ENCODE measurements at places on chromosomes 7 and 10.

- no peak for DNase-seq
These were observed 3.3 kb downstream of the EPHA1 start for GRCh38 chr7:143405173-143406001.

- peak; percentile 7 for DNase-seq
These were observed 928 bp downstream of the COMTD1 start for GRCh38 chr10:75234683-75235374.

- no peak for DNase-seq
These were observed 161.6 kb downstream of the BAMBI start for GRCh38 chr10:28838908-28839307.

DNA sequence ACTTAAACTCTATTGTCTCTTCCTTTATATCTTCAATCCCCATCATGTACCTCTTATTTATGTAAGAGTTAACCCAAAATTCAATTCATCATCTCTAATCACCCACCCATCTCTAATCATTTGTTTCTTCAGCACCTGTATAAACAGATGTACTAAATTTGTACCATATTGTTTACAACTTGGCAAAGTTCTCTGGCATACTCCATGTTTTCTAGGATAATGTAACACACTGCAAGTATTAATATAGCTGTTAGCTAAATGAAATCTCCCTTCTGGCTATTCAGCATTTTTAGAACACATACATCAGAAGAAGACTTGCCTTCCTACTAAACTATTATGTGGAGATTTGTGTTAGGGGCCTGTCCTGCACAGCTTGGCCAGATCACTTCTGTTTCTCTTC lies 33.1 kb downstream of the MALSU1 start:
- no peak for DNase-seq

DNA sequence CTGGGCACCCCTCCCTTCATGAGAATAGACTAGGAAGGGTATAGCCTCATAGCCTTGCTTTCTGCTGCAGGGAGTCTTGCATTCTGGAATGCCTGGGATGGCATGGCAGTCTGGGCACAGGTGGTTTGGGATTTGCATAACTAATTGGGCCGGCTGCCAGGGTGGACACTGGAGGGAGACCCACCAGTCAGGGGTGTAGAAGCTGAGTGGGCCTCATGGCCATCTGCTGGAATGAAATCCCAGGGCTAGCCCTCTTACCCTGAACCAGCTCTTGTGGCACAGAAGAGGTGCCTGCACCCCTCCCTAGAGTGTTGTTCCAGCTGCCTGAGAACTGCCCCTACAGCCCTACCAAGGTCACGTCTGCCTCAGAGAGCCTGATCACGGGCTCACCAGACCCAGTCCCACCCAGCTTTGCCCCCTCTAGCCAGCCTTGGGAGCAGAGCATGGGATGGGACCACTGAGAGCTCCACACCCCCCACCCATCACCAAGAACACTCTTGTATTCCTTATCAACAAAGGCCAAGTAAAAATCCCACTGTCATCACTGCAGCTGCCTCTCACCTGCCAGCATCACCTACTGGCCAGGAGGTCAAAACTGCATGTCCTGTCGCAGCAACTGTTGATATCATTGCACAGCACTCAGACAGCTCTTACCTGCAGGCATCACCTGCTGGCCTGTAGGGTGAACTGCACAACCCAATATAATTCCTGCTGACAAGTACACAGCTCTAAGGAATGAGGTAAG lies 148.9 kb downstream of the ZEB1 start:
- DNase-seq, result no peak

DNA sequence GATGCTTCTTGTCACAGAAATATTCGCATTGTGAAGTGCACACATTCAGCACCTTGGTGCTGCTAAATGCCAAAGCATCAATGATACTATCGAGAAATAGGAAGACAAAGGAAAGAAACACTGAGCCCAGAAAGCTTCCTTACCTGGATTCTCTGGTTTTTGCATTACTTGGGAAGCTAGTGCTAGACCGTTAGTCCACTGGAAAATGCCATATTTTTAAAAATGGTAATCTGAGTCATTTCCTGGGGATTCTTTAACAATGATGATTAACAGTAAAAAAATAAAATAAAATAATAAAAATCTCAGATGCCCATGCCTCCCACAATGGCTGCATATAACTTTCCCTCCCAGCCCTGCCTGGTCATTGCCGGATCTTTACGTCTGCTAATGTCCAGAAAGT lies 420.1 kb upstream of the MGMT start:
- DNase-seq, result no peak

DNA sequence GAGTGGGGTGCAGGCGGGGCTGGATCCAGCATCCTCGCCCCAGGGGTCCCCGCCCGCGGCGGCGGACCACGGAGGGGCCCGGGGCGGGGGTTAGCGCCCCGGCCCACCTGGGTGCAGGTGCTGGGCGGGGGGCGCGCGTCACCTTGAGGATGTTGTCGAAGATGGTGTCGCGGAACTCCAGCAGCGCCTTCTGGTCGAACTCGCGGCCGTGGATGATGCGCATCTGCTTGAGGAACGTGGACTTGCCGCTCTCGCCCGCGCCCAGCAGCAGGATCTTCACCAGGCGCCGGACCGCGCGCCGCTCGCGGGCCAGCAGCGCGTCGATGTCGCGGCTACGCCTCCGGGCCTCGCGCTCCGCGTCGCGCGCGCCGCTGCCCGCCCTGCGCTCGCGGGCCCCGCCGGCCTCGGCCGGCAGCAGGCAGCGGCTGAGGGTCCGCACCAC lies 376 bp downstream of the GNA12 start:
- DNase-seq, result no peak

DNA sequence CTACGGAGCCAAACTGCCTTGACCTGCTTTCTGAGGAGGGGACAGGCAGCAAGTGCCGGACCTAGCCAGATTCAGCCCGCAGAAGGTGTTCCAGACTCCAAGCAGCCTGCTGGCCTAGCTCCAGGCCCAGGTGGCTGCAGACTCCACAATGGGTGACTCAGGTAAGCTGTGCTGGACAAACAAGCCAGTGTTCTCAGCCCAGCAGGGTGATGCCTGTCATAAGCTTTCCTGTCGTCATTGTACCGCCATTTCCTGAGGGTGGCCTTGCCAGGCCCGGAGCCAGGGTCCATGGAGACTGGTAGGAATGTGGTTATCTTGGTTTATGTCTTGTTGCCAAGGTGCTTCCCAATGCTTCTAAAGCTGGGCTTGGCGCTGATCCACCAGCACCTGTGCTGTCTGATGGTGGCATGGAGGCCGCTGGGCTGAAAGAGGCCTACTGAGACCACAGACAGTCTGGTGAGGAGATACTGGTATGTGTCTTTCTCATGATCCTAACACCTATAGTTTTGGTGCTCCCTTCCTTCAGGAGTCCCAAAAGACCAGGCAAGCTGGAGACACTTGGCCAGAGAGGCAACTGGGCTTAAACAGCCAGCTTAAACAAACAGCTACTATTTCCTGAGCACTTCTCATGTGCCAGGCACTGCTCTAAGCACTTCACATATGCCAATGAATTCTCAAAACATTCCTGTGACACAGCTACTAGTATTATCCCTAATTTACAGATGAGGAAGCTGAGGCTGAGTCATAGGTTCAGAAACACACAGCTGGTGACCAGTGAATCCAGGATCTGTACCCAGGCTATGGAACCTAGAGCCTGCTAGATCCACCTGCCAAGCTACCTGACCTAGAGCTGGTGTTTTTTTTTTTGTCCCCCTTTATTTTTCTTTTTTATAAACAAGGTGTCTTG lies 42.0 kb downstream of the ZC3HC1 start:
- no peak for DNase-seq

Data from naive thymus-derived CD8-positive, alpha-beta T cell (primary cell).